ENCODE measurements at places on chromosomes 6 and 20.

DNA sequence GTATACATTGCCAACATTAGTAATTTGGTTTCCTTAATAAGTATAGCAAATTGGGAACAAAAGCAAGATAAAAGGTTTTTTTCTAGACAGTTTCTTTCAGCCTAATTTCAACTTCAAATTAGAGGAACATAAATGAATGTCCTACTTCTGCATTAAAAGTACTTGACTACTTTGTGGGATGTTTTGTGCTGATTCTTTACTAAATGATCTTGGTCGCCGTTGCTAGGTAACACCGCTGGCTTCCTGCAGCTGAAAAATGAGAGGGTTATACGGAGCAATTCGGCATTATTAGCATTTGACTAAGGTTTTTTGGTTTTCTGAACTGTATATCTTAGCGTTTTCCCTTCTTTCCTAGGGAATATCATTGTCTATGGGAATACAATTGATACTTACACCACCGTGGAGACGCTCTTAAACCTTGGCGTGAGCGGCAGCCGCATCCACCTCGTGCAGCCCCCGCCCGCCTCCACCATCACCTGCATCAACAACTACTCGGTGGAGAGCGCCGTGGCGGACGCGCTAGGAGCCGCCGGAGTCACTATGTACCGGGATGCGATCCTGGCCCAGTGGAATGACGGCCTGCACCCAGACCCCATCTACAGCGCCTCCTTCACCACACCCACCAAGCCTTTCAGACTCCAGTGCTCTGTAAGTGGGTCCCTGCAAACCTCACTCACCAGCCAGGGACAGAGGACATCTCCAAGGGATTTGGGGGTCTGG is 90.9 kb upstream of the INSM1 start:
- DNase-seq: no peak

DNA sequence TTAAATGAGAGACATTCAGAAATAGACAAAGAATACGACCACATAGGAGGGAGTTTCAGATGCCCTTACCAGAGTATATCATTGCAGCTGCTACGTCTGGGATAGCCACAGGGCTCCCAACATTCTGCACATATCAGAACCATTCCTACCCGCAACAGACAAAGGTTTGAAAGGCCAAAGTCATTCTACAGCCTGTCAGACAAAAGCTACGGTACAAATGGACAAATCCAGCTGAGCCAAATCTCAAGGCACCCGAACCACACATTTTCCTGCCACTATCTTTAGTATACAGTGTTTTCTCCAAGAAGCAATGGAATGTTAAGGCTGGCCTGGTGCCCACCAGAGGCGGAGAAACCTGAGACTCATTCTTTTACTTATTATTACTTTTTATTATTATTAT is 30.5 kb upstream of the LYRM2 start:
- DNase-seq: no peak

DNA sequence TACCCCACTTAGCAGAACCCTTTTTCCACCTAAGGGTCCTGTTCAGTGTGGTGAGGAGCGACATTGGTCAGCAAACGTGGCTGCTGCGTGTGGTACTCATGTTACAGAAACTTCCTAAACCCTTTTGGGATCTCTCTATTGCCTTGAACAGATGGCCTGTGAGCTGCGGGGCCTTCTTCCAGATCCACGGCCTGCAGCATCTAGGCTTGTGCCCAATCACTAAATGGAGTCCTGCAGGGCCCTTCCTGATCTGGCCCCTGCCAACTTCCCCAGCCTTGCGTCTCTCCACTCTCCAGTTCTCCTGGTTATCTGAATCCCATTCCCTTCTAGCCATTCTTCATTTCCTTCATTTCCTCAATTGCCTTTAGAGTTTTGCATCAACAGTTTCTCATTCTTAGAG is 85.6 kb downstream of the PDE7B start:
- DNase-seq: peak; percentile 96

GRCh38 chr20:515696-516095 is 27.9 kb downstream of the CSNK2A1 start:
- DNase-seq: no peak

DNA sequence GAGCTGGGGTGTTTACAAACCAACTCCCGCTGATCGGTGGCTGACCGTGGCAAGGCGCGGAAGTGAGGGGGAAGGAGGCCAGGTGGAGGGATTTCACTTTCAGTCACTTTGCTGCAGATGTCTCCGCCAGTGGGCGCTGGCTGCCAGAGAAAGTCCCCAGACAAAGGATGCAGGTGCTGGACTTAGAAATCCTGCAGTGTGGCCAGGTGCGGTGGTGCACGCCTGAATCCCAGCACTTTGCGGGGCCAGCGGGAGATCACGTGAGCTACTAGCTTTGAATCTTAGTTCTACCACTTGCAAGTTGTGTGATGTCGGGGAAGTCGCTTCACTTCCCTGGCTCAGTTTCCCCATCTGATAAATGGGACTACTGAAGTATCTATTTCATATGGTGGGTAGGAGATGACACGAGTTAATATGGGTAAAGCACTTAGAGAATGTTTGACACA is 180.4 kb downstream of the ZNF217 start:
- peak; percentile 5 for DNase-seq

- no peak for DNase-seq
Observed at GRCh38 chr6:137223370-137224131, 4.4 kb upstream of the IFNGR1 start.

DNA sequence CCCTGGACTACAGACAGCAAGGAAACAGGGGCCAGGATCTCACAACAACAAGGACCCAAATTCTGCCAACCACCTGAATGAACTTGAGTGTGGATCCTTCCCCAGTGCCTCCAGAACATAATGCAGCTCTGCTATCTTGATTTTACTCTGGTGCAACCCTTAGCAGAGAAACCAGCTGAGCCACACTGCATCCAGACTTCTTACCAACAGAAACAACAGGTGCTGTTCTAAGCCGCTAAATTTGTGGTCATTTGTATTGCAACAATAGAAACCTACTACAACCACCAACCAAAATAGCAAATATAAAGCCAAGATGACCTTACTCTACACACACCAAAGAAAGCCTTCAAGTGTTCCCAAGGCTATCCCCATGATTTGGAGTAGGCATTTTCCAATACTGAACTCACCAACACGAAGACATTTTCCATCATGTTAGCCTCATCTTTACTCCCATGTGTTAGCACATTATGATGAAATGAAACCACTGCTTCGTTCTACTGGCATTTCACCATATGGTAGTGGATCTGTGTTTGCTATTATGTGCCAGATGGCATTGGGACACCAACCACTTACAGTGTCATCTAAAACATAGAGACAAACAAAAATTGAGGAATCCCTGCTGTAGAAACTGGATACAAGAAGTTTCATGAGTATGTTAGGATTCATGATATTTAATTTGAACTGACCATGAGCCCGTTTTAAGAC is 249.8 kb upstream of the ID4 start:
- DNase-seq: peak; percentile 74

DNA sequence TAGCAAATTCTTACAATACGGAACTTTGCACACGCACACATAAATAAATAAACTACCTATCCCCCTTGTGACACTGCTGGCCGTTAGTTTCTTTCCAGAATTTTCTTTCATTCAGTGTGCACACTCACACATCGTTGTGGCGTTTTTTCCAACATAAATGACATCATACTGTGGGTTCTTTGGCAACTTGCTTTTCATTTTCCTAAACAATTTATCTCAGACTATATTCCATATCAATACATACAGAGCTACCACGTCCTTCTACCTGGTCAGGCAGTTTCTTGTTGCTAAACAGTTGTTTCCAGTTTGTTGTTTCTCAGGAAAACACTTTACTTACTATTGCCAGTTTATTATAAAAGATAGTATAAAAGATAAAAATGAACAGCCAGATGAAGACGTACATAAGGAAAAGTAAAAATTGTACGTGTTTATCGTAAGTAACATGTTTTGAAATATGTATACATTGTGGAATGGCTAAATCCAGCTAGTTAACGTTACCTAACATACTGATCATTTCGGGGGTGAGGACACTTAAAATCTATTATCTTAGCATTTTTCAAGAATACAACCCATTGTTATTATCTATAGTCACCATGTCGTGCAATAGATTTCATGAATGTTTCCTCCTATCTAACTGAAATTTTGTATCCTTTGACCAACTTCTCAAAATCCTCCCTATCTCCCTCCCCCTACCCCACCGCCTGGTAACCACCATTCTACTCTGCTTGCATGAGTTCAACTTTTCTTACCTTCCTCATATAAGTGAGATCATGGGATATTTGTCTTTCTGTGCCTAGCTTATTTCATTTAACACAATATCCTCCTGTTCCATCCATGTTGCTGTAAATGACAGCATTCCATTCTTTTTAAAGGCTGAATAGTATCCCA is 1.2 kb upstream of the TP53RK start:
- DNase-seq: no peak

GRCh38 chr6:159916752-159917151 is 26.0 kb downstream of the MAS1 start:
- DNase-seq: no peak

DNA sequence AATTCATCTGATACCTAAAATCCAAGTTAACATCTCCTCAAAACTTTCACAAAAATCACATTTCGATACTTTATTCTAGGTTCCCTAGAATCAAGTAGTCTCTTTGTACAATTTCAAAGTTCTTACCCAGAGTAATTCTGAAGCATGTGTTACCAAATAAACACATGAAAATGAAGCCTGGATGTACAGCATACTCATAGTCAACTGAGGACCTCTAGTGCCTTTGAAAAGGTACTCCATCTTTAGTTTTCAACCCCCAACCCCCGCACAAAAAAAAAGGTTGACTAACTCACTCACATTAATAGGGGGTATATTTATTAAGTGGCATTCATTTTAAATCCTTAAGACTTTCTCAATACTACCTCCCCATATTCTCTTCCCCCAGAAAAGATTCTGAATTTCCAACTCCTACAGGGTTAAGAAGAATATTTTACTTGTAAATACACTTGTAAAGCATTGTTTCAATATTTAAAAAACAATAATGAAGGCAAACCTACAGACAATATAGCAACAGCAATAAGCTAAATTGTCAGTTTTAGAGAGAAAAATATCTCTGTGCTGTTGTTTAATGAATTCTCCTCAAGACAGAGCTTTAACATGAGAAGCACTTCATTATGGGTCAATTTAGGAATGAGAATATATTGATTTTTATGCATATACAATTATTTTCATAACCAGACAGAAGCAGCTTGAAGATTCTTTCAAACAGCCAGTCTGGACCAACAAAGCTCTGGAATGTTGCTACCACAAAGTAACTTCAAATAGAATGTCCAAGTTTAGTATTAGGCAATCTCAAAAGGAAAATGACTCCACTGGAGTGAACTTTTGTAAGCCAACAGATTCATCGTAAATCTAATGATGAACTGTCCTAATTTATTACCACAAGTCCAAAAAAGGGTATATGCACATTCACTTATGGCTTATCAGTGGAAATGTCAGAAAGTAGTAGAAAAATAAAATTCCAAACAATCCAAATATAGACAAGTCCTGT is 3.3 kb downstream of the PLN start:
- DNase-seq: peak; percentile 67

- DNase-seq: no peak
Observed at GRCh38 chr6:16704401-16705045, 56.7 kb downstream of the ATXN1 start.

DNA sequence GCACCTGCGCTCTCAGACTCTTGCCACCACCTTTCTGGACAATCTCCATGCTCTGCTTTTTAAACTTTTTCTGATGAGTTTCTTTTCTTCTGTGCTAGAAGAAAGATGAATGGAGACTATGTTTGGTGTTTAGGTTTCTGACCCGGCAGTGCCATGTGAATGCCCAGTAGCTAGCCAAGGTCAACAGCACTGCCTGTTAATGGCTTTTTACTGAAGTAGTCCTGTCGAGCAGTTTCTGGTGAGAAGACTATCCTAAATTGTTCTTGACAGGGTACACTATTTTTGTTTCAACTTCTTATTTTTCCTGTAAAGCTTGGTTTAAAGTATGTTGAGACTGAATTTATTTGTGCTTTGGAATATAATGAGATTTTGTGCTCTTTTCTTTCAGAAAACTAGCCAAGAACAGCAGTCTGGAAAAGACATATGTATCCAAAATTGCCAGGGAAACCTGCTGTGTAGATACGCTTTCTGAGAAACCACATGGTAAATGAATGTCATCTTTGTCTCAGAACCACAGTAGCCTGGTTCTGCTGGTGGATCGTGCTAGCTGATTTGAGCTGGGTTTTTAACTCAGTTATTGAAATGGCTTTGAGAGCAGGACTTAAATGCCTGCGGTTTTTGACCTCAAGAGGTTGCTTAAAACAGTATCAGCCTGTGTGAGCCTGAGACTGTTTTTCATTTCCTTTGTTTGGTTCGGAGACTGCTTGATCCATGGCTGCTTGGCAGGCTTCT is 48.1 kb downstream of the KCNS1 start:
- peak; percentile 38 for DNase-seq

DNA sequence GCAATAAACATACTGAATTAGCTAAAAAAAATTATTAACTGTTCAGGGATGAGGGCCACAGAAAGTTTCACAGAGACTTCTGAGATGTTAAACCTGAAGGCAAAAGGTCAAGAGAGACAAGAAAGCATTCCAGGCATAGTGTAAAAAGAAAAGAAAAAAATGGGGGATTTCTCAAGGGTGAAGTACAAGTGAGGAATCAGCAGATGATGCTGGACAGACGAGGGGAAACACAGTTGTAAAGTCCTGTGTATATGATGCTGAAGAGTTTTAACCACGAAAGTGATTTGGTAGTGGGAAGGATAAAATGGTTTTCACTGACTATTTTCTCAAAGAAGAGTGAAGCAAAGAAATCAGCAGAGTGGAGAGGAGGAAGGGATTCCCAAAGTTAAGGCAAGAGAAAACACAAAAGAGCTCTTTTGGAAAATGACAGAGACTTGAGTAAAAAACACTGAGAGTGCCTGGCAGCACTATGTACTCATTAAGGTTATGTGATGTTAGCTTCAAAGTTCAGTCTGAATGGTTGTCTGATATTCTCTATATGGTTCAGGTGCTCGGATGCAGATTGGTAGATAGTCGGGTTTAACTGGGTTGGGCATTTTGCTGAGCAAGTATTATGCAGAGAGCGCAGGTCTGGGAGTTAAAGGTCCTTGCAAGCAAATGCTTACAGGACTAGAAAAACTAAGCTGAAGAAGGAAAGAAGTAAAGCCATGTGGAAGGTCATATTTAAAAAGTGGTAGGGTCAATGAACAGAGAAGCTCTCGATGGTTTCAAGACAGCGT is 16.4 kb downstream of the RAB23 start:
- no peak for DNase-seq

- DNase-seq: peak; percentile 92
Observed at GRCh38 chr6:41670703-41671360, 32.6 kb downstream of the MDFI start.

DNA sequence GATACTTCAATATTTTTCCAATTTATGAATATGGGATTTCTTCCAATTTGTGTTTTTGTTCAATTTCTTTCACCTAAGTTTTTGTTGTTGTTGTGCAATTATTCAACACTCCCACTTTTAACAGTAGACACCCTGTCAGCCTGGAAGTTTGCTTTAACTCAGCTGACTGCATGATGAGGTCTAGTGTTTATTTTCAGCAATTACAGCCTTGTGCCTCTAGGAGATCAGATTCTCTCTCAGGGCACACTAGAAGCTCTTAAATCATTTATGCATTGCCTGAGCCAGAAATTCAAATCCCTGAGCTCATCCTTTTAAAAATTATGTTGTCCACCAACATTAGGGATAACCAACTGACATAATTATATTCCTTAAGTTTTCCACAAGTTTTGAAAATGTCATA is 85.7 kb downstream of the MRAP2 start:
- no peak for DNase-seq
